ENCODE measurements at places on chromosomes 1 and 21. TPM values are rescaled to one million over a fixed set of nuclear protein-coding genes. Genes with fewer than 3 reads are reported as not detected.

DNA sequence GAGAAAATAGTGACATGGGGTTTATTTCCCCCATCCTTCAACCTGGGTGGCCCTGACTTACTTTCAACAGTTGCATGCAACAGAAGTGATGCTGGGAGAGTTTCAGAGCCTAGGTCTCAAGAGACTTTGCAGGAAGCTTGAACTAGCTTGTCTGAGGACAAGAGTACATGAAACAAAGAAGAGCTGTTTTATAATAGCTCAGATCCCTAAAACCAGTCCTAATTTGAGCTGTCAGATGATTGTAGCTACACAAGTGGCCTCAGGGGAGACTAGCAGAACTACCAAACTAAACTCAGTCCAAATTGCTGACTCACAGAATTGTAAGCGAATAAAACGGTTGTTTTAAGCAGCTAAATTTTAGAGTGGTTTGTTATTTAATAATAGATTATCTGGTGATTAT is 17.1 kb downstream of the RC3H1 start:
- no peak for DNase-seq

SLC45A3 gene
- total RNA-seq = 0.68 TPM

GBP7 gene
- total RNA-seq = not detected

S100A10 gene
- 57.9 TPM for total RNA-seq

FAM167B gene
- total RNA-seq = 2.2 TPM

LCE1B gene
- total RNA-seq = not detected
